ENCODE measurements at places on chromosomes 6 and 20.

GRCh38 chr20:11687546-11688292 is 230.0 kb upstream of the BTBD3 start:
- DNase-seq, result no peak

- no peak for DNase-seq
These were observed 69.3 kb downstream of the CEBPB start for GRCh38 chr20:50259705-50260478.

GRCh38 chr6:111806561-111807497 is 66.4 kb downstream of the FYN start:
- no peak for DNase-seq

DNA sequence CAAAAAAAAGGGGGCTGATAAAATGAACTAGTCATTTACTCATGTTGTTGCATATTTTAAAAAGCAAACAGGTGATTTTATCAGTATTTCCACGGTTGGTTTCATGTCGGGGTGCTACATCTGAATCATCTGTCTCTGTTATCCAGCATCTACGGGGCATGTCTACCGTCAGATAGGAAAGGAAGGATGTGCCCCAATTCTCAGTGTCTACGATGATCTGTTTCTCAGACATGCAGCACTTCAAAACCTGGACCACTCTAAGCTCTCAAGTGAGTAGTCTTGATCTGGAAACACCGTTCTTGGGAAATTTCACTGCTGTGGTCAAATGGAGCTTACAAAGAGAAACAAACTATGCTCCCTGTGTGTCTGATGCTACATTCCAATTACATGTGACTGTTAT is 240.3 kb upstream of the TAB2 start:
- DNase-seq, result peak; percentile 67
